ENCODE measurements at places on chromosomes 12 and 14.

GRCh38 chr12:121750507-121750955 lies 38.0 kb downstream of the TMEM120B start:
- no peak for DNase-seq

DNA sequence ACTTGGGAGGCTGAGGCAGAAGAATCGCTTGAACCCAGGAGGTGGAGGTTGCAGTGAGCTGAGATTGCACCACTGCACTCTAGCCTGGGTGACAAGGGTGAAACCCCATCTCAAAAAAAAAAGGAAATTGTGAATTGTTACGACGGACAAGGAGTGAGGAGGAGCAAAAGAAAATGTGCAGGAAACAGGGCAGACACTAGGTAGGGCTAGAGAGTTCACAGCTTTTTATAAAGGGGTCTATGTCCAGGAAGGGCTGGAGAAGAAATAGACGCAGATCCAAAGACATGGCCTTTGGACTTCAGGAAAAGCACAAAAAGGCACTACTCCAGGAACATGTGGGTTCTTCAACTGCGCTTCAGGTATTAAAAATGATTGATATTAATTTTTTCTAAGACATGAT lies 34.4 kb downstream of the ATG14 start:
- DNase-seq = no peak

DNA sequence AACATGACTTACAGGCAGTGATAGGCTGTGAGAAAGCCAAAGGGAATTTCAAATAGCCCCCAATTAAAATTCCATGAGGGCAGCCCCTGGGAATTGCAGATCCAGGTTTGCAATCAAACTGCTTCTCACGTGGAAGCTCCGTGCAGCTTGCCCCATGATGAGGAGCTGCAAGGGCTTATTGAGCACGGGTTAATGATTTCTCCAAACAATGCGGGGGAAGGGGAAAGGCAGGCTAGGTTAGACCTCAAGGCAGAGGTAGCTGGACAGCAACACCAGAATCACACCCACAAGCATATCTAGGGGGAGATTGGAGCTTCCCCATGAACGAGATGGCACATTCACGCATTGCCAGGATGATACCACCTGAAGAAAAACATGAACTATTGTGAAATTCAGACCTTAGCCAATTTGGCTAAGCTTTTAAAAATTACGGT lies 5.0 kb upstream of the DUSP6 start:
- DNase-seq = peak; percentile 68

GRCh38 chr12:103548622-103549601 lies 38.2 kb upstream of the STAB2 start:
- peak; percentile 68 for DNase-seq

- DNase-seq = no peak
These were observed 177.2 kb upstream of the NTF3 start for GRCh38 chr12:5254703-5255102.

- no peak for DNase-seq
These were observed 38.3 kb upstream of the TMTC2 start for GRCh38 chr12:82648259-82648909.

DNA sequence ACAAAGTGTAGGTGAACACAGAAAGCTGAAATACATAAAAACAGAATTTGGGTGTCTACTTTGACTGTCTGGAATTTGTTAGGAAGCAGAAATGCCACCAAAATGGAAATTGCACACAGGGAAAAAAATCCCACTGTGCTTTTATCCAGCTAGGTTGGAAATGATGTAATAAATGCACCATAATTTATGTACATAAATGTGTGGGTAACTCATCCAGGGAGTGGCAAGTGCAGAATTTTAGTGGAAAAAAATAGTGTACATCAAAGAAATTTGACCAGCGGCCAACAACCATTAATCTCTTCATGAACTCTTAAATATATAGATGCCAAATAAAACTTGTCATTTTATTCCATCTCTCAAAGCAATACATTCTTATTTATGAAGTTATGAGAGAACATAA lies 105.6 kb downstream of the LLPH start:
- DNase-seq = no peak

- peak; percentile 46 for DNase-seq
These were observed 921 bp downstream of the RAD51B start for GRCh38 chr14:67820428-67820971.

GRCh38 chr12:65740873-65741600 lies 83.2 kb upstream of the HMGA2 start:
- peak; percentile 91 for DNase-seq

GRCh38 chr12:131911851-131912477 lies 17.1 kb upstream of the PUS1 start:
- DNase-seq = no peak
